Aorta (tissue), 5 donors: ENCODE measurements at places on chromosomes 5 and 9.

- DNase-seq, result no peak
Observed at GRCh38 chr9:133852431-133852830, 114.3 kb upstream of the SARDH start.

DNA sequence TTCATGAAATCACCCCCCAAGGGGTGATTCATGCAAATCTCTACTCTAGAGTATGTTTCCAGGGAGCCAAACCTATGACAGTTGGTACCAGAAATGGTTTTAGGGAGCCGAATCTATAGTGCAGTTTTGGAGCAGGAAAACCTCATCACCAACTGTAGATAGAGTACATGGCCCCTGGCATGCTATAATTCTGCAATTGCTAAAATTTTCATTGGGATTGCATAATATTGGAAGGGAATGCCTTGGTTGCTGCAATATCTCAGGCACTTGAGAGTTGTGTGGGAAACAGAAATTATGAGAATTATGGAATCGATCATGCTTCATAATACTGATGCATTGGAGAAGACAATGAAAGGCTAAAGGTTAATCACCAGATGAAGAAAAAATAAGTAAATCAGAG is 148.2 kb upstream of the PLPPR1 start:
- no peak for DNase-seq

- no peak for DNase-seq
Observed at GRCh38 chr5:131281868-131282234, 18.0 kb downstream of the CDC42SE2 start.

DNA sequence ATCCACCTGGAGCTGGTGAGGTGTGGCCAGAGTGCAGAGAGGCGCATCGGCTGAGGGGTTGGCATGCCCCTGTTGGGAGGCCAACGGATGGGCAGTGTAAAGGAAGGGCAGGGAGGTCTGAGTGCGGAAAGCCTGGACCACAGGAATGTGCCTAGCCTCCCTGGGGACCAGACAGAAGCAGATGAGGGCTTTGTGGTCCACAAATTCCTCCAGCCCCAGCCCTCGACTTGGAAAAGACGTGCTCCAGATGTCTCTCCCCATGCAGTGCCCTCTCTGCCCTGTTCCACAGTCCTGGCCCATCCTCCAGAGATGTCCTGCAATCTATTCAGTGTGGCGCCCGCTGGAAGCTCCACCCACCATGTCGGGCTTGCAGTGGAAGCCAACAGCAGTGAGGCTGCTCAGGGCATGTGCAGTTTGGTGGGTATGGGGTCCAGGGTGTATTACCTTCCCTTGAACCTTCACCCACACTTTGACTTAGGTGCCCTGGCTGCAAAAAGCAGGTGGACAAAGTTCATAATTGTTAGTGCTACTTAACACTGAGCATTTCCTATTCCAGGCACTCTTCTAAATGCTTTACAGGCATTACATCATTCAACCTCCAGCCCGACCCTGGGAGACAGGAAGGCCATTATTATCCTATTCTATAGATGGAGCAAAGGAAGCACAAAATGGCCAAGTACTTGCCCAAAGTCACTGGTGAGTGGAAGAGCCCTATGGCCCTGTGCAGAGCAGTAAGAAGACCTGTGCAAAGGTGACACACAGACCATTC is 120.2 kb upstream of the SLC25A48 start:
- DNase-seq, result no peak

- no peak for DNase-seq
Observed at GRCh38 chr5:58456486-58456885, 3.4 kb downstream of the PLK2 start.

DNA sequence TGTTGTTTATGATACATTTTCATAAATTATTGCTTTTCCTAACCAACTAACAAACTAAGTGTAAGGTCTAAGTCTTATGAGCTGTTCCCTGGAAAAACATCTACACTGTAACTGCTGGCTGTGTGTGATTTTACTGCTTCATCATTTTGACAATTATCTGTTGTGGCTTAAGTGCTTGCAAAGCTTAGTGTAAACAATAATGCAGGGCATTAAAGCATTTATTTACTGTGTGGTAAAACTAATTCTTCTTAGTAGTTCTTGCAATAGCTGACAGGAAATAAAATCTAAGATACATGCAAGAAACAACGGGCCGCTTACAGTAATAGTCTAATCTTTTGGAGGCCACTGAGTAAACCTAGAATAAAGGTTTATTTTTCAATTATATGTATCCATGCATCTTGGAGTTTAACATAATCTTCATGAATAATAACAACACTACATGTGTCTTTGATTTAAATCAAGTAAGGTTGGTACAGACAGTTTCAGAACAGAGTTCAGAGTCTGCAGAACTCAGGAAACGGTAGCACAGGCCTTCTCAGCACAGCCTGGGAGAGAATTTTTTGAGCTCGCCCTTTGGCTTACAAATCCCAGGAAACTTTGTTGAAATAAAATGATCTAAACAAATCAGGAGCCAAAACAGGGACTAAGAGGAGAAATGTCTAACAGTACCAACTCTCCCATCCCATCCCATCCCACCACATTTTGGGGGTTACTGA is 473.1 kb downstream of the NR2F1-AS1 start:
- DNase-seq, result no peak

GRCh38 chr9:131447148-131447547 is 53.3 kb downstream of the PRRC2B start:
- no peak for DNase-seq

DNA sequence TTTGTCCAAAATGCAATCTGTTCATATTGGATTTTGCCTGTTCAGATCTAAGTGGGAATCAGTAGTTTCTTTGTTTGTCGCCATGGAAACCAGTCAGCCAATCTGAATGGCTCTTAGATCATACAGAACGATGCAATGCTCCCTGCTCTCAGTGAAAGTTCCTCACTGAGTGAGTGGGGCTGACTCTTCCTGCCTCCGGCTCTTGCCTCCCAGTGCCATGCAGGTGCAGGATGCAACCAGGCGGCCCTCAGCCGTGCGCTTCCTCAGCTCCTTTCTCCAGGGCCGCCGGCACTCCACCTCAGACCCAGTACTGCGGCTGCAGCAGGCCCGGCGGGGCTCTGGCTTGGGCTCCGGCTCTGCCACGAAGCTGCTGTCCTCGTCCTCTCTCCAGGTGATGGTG is at the start of gene PTPDC1:
PTPDC1 (plus strand) TSS at position 151 of the 400 bp plus-strand sequence; CDS start at position 218, 67 bp downstream.
- DNase-seq, result no peak

DNA sequence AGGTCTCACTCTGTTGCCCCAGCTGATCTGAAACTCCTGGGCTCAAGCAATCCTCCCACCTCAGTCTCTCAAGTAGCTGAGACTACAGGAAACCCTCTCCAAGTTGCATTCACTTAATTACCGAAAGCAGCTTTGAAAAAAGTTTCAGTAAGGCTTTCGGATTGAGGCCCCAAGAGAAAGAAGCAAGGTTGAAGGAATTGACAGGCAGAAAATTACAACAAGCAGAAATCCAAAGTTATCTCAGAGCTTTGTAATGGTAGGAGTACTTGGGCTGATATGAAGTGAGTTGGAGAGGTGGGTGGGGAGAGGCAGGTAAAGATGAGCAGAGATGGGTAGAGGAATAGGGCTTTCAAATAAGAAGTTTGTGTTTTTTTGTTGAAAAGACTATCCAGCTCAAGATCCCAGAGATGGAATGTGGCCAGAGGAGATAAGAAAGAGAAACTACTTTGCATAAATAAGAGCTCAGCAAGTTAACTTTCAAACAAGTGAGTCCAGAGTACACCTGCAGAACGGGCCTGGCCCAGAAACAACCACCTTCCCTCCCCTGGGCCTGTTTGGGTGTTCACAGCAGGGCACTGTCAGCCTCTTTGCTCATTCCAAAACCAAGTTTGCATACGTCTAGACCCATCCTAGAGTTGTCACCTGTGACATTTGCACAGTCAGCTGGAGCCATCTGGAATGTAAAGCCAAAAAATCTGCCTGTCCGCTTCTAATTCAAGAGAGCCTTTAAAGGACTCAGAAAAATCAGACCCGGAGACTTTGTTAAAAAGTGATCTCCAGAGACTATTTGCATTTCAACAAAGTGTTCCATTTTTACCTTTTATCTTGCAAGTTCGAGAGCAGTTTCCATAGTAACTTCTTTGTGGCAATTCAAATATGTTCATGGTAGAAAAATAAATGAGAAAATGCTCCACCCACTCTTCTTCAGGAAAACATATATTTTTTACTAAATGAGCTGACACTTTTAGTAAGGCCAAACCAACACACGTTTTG is 2.2 kb upstream of the CLINT1 start:
- DNase-seq, result no peak

- DNase-seq, result no peak
Observed at GRCh38 chr5:10935536-10935935, 174.5 kb upstream of the DAP start.

GRCh38 chr5:76337953-76338451 is 65.1 kb upstream of the IQGAP2 start:
- no peak for DNase-seq

DNA sequence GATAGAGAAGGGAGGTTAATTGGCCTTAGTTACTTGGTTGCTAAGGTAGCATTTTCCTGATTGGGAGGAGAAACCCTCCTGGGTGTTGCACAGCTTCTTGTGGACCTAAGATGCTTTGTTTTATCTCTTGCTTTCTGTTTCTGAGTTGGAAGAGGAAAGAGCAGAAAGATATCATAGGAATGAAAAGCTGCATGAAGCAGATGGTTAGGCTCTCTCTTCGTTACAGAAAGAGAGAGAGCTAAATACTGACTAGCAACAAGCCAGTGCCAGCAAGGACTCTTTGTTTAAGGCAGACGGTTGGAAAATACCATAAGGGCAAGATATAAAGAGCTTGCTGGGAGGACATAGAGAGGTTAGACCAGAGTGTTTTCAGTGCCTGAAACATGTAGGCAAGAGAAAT is 103.1 kb downstream of the ATG10 start:
- DNase-seq, result no peak

- DNase-seq, result no peak
Observed at GRCh38 chr5:95919658-95920057, 42.0 kb downstream of the ELL2 start.
